ENCODE measurements at places on chromosomes 12 and 14.

- DNase-seq: no peak
Measured at GRCh38 chr12:85781766-85782165, 54.4 kb downstream of the RASSF9 start.

GRCh38 chr12:42757624-42758119 is 168.1 kb upstream of the PRICKLE1 start:
- DNase-seq: no peak

DNA sequence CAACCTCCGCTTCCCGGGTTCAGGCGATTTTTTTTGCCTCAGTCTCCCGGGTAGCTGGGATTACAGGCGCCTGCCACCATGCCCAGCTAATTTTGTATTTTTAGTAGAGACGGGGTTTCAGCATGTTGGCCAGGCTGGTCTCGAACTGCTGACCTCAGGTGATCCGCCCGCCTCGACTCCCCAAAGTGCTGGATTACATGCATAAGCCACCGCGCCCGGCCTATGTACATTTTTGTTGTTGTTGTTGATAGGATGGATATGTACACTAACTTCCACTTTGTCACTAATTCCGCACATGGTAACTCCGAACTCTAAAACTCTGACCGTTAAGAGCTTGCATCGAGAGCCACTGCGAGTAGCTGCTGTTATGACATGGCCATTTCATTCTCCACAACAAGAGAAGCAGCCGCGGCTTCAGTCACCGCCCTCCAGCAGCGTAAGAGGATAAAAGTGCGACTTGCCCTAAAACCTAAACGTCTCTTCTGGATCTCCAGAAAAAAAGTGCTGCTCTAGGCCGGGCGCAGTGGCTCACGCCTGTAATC is 742 bp upstream of the MARS1 start:
- DNase-seq: no peak

DNA sequence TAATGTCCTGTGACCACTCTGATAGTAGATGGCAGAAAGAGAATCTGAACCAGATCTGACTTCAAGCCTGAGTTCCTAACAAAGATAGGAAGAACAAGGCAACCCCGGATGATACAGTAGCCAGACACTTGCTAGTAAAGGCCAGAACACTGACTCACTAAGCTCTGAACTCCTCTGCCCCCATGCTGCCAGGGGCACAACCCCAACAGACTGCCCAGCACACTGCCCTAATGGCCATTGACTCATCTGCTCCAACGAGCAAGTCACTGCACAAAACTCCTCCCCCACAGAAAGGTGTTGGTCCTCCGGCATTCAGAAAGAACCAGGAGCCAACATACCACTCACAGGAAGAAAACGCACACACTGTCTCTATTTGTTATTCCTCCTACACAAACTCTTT is 179.6 kb upstream of the NUDT4 start:
- no peak for DNase-seq

GRCh38 chr12:63308671-63309070 is 157.7 kb upstream of the AVPR1A start:
- no peak for DNase-seq

DNA sequence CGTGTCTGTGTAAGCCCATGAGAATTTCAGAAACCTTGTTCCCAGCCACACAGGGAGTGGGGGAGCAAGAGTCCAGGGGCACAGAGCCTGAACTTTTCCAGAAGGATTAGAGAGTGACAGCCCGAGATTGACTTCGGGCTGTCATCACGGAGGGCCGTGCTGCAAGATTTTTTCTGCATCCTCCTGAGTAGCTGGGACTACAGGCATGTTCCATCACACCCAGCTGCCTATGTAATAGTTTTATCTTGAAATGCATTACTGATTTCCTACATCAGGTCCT is 14.4 kb downstream of the EVL start:
- no peak for DNase-seq

- no peak for DNase-seq
Measured at GRCh38 chr14:67857778-67858350, 38.3 kb downstream of the RAD51B start.

DNA sequence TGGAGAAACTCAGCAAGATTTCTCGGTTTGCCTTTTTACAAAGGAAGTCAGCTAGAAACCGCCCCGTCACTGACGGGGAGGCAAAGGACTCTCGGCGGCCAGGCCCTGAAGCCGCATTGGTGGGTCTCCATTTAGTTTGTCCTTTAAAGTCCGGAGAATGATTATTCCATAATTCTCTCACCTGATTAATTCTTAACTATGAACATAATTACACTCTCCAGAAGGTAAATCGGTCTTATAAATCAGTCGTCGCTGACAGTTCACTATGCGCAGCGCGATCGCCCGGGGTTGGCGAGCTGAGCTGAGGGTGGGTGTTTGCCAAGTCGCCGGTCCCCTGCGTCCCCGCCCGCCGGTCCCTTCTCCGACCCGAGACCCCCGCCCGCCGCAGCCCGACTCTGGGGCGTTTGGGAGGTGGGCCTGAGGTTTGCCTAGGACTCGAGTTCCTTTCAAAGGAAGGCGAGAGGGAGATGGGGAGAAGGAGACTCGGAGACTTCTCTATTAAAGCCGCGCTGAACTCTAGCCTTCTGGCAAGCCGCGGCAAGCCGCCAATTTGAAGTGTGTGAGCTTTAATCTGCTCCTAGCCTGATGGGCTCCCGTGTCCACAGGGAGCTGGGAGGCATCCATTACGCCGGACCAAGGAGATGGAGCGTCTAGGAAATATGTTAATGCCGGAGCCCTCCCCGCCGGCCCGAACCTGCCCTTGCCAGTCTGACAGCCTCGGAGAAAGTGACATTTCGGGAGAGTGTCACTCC is 392.9 kb downstream of the NOVA1 start:
- no peak for DNase-seq

GRCh38 chr14:50357124-50357523 is 39.6 kb downstream of the CDKL1 start:
- DNase-seq: no peak

DNA sequence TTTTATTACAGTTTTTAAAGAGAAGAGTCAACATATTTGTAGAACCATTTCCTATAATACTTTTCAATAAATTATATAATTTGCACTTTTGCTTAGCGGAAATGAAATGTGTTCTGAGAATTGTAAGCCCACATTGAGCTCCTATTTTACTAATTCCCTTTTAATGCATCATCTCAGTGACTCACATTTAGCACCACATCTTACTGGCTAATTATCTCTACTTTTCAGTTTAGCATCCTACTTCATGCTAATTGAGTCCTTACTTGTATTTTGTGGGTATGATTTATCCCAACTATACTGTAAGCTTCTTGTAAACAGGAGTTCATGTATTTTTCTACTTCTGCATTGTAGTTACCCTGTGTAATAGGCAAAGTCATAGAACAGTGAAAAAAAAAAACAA is 67.5 kb downstream of the TMX1 start:
- no peak for DNase-seq

GRCh38 chr12:47361389-47362021 is 281.7 kb upstream of the AMIGO2 start:
- no peak for DNase-seq

Data from GOT3 (cell line).